ENCODE measurements at places on chromosomes 7 and 10. TPM values are rescaled to one million over a fixed set of nuclear protein-coding genes. Genes with fewer than 3 reads are reported as not detected.

GRCh38 chr10:5561704-5562645 is 37.2 kb downstream of the CALML3 start:
- no peak for DNase-seq

DNA sequence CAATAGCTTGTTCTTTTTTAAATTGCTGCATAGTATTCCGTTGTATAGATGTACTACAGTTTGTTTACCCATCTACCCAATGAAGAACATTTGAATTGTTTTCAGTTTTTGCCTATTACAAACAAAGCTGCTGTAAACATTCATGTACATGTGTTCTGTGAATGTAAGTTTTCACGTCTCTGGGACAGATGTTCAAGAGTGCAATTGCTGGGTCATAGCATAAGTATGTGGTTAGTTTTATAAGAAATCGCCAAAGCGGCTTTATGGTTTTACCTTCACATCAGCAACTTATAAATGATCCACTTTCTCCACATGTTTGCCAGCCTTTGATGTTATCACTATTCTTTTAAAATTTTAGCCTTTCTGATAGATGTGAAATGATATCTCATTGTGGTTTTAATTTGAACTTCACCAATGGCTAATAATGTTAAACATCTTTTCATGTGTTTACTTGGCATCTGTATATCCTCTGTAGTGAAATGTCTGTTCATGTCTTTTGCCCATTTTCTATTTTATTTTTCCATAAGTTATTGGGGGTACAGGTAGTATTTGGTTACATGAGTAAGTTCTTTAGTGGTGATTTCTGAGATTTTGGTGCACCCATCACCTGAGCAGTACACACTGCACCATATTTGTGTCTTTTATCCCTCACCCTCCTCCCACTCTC is 73.5 kb downstream of the TBXAS1 start:
- no peak for DNase-seq

GRCh38 chr10:4767033-4767814 is 58.8 kb upstream of the AKR1E2 start:
- no peak for DNase-seq

DNA sequence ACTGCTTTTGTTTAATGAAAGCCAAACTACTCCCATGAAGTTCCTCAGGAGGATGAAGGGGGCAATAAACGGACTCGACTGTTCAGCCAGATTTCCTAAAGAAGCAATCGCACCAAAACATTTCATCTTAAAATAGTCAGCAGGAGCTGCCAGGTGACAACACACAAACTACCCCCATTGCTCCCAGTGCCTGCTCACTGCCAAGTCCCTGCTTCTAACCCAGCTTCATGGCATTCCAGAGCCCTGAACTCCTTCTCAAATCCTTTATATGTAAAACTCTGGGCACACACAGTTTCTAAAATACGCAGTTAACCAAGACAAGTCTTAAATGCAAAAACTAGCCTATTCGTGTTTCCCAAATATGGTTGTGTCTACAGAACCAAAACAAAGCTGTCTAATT is 110.0 kb downstream of the SORBS1 start:
- DNase-seq, result no peak

DNA sequence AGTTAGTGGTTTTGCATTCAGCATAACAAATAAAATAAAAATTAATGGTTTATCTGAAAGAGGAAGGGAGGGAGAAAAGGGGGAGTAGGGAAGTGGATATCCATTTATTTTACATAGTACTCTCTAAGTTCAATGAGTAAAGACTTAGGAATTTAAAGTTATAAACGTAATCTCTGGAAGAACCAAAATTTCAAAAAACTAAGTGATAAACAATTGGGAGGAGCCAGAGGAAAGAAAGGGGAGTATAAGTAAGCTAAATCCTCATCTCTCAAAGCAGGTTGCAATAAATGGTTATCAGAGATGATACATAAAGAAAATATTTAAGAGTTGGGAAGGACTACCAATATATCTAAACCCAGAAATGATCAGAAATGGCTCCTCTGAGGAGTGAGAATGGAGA is 46.4 kb downstream of the ANK3 start:
- DNase-seq, result no peak

DNA sequence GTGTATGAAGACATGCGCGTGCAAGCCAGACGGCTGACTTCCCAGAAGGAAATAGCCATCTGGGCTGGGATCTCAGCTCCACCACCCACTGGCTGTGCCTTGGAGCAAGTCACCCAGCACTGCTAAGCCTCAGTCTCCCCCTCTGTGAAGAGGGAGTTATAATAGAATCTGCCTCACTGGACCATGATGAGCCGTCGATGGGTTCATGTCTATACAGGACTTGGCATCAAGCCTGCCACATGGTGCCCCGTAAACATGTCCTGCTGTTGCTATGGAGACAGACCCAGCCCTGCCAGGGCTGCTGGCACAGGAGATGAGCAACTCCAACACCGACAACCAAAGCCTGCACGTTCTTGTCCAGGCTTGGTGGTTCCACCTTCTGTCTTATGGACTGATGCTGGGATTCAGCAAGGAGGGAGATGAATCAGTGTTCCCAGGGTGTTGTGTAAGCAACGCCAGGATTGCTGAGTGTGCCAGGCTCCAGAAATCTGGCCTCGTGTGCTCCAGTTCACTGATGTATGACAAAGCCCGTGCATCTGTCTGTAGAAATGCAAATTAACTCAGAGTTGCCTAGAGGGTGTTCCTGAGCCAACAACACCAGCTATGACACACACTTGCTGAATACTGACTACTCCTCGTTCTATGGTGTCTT is 5.6 kb downstream of the GPR15LG start:
- no peak for DNase-seq

PKD2L1 gene
- total RNA-seq, result not detected

CRHR2 gene
- total RNA-seq, result not detected

HABP2 gene
- not detected for total RNA-seq

NUTM2D gene
- 3.0 TPM for total RNA-seq

CC2D2B gene
- total RNA-seq, result 4.2 TPM

SFRP4 gene
- not detected for total RNA-seq
